ENCODE measurements at places on chromosomes 3 and 15.

GRCh38 chr3:42600958-42601675 lies 631 bp downstream of the NKTR start:
- peak; percentile 57 for DNase-seq

- no peak for DNase-seq
Measured at GRCh38 chr3:46924921-46925584, 47.5 kb downstream of the PTH1R start.

DNA sequence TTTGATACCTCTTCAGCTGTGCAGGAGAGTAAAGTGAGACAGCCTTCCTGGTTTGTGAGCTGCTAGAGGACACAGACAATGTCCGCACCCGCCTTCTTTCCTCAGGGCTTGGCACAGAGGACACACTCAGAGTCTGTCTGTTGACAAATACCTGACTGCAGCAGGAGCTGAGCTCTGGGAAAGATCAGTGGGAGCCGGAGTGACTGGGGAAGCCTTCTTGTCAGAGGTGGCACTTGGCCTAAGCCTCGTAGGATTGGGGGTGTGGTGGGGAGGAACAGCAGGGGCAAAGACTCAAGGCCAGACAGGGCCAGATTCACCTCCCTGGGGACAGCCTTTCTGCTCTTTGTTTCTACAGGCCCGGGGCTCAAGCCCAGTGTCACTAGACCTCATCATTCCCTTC lies 3.3 kb upstream of the IL17RC start:
- no peak for DNase-seq

GRCh38 chr15:45747426-45747825 lies 112.6 kb downstream of the SQOR start:
- DNase-seq: no peak

GRCh38 chr3:123757281-123757940 lies 126.7 kb downstream of the MYLK start:
- no peak for DNase-seq

- DNase-seq: no peak
Measured at GRCh38 chr15:52615302-52615701, 46.5 kb upstream of the ARPP19 start.

DNA sequence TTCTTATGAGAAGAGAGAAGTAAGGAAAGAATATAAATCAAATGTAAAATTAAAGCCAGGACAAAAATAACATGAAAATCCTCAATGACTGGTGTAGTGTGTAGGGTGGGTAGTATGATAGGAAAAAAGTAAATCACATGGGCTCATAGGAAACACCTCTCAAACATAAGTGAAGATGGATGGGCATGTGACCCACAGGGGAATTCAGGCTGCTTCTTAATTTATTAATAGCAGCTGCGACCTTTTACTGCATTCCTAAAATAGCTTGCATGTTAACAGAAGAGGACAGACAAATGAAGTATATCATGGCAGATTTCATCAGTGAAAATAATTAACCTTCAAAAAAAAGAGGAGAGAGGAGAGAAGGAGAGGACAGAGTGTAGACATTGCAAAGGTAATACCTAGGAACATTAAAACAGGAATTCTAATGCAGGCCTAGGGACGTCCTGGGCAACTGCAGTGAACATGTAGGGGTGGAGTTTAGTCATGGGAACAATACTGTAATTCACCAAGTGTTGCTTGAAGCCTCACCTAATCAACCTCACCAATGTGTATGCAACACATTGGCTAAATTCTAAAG lies 132.9 kb downstream of the KCNMB2 start:
- no peak for DNase-seq

- DNase-seq: no peak
Measured at GRCh38 chr3:184561913-184562877, 610 bp downstream of the EPHB3 start.

DNA sequence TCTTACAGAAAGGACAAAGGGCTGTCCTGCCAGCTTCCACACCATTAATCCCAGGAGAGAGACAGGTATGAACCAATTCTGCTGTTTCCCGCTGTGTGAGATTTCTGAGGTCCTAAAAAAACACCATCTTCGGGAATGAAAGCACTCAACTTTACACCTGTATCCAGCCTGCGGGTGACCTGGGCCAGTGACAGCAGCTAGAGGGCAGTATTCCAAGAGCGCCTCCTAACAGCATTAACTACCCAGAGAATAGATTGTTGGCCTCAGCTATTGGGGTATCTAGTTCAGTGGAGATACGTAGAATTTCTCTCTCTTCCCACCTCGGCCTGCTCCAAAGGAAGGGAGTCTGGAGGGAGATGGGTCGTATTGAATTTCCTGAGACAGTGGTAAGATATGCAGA lies 55.1 kb downstream of the WDR76 start:
- no peak for DNase-seq

DNA sequence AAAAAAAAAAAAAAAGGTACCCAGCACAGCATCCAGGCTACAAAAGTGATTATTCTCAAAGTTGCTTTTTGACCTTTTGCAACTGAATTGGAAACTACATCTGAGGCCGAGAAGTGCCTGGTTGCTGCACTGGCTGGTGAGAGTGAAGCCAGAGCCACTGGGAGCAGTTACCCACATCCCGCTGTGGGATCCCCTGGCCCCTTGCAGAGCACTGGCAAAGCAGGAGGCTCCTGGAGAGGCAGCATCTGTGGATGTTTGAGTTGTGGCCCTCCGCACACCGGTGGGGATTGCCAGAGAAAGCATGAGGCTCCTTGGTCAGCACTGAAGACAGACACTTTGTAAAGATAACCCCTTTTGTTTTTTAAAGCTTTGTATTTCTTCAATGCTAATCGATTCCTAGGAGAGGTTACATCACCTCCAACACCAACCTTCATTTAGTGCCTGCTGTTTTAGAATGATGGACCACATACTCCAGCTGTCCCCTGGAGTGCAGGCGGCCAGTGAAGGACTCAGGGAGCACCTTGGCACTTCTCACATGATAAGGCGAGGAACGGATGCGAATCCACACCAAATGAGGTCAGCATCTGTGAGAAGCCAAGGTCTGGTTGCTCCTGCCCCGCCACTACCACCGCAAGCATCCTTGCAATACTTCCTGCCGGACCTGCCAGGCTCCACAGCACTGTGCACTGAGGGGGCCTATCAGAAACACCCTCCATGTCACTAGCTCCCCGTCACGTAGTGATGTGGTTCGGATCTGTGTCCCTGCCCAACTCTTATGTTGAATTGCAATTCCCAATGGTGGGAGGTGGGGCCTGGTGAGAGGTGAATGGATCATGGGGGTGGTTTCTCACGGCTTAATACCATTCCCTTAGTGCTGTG lies 256.5 kb downstream of the GABRB3 start:
- DNase-seq: no peak

- DNase-seq: no peak
Measured at GRCh38 chr15:52498706-52499105, 30.0 kb downstream of the MYO5A start.

DNA sequence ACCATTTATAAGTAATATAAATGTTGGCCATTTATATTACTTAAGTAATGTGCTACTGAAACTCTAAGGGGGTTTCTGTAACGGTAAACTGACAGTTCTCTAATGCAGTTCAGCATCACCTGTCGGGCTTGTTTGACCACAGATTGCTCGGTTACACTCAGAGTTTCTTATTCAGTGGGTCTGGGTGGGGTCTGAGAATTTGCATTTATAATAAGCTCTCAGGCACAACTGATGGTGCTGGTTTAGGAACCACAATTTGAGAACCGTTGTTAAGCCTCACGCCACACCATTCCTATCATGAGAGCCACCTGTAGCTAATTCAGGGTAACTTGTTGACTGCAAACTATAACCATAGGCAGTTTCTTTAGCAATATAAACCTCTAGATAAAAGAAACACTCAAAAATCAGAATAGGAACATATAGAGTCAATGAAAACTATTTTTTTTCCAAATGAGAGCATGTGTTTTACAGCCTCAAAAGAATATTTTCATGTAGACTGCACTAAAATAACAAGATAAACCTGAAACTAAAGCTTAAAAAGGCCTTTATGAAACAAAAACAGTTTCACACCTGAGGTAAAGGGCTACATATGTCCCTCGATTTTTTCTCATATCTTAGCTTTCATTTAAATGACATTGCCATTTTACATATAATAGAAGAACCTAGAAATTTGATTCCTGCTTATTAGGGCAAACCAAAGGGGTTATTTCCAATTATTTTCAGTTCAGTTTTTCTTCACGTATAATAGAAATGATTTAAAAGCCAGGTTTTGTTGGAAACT lies 604.8 kb downstream of the UNC13C start:
- no peak for DNase-seq

- DNase-seq: no peak
Measured at GRCh38 chr15:38562278-38562677, 2.3 kb downstream of the RASGRP1 start.

- DNase-seq: no peak
Measured at GRCh38 chr15:20344601-20345400, 196.8 kb downstream of the GOLGA6L6 start.

- no peak for DNase-seq
Measured at GRCh38 chr15:39855400-39855799, 64.7 kb downstream of the GPR176 start.

DNA sequence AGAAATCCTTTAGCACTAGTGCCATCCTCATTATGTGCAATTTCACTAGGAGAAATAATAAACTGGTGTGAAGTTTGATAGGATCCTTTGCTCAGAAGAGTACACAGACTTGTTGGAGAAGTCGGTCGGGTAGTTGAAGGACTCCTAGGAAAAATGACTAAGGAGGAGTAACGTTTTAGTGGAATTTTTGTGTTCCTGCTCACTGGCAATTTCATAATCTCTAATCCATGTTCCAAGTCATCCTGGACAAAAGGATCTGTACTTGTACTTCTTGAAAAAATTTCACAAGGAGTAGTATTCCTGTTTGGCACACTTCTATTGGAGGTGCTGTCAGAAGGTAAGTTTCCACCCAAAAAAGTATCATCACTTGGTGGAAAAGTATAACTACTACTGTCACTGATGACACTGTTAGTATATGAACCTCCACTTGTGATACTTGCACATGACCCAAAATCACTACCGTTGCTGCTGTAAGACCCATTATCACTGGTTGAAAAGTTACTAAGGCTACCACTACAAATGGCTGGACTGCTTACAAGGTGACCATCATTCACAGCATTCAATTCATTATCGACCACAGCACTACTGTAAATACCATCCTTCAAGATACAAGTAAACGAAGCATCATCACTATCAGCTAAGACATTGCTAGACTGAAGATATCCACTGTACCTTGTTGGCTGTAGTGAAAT lies 77.4 kb downstream of the NEDD4 start:
- no peak for DNase-seq

DNA sequence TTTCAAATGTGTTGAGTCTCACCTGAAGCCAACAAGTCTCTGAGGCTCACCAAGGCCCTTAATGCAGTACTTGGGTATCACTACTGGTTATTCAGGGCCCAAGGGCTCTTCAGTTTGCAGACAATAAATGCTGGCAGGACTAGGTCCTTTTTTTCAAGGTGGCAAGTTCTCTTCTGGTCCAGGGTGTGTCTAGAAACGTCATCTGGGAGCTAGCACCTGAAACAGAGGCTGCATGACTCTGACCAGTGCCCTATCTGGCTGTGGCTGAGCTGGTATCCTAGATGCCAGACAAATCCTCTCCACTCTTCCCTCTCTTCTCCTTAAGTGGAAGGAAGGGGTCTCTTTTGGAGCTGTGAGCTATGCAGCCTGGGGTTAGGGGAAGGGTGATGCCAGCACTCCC lies 276.8 kb downstream of the PYDC2 start:
- DNase-seq: no peak

- DNase-seq: no peak
Measured at GRCh38 chr15:29569533-29570092, 252.7 kb downstream of the TJP1 start.

DNA sequence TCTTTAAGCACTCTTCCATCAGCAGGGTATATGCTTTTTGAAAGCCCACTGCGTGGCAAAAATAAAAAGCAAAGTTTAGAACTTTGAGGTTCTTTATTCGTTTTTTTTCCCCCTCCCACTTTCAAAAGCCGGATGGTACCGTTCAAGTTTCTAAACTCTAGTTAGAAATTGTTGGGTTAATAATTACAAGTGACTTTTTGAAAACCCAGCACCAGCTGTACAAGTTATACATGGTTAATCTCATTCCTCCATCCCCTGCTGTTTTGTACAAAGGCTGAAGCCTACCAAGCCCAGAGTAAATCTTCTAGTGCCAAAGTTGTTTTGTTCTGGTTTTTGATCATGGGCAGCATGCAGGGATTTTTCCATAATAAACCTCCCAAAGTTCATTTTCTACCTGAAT lies 48.6 kb downstream of the WDR72 start:
- no peak for DNase-seq

GRCh38 chr3:45890405-45890804 lies 4.1 kb downstream of the CCR9 start:
- DNase-seq: no peak

GRCh38 chr3:44762170-44762677 lies 630 bp downstream of the KIF15 start:
- no peak for DNase-seq

GRCh38 chr3:100518983-100519382 lies 26.6 kb downstream of the TMEM45A start:
- DNase-seq: no peak

- no peak for DNase-seq
Measured at GRCh38 chr3:164890061-164890460, 188.2 kb downstream of the SI start.

- no peak for DNase-seq
Measured at GRCh38 chr3:155635056-155635455, 109.8 kb downstream of the PLCH1 start.
